ENCODE measurements at places on chromosomes 13 and 19.

- DNase-seq = no peak
Measured at GRCh38 chr13:23671897-23672296, 101.7 kb downstream of the TNFRSF19 start.

- DNase-seq = peak; percentile 42
Measured at GRCh38 chr13:98451676-98452470, 125.0 kb downstream of the STK24 start.

DNA sequence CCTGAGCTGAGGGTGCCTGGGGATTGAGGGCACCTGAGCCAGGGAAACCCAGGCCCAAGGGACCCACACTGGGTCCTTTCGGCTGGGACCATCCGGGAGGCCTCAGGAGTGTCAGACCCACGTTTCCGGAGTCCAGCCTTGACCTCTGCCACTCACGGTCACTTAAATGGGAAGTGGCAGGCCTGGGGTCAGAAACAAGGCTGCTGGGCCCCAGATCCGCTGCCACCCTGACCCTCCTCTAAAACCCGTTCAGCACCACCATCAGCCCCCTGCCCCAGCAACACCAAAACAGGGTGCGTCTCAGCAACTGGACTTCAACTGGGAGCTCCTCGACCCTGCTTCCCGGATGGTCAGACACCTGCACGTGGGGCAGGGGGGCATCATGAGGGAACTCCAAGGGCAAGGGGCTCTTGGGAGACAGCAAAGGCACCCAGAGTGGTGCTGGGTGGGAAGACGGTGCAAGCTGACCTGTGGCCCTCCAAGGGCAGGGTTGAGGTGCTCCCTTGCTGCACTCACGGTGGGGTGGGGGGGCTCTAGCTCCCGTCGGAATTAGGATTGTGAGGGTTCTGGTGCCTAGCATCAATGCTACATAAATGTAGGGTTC, 1.2 kb upstream of the PLPP2 start:
- DNase-seq = no peak

- DNase-seq = no peak
Measured at GRCh38 chr19:51119101-51119500, 5.6 kb upstream of the SIGLEC9 start.

DNA sequence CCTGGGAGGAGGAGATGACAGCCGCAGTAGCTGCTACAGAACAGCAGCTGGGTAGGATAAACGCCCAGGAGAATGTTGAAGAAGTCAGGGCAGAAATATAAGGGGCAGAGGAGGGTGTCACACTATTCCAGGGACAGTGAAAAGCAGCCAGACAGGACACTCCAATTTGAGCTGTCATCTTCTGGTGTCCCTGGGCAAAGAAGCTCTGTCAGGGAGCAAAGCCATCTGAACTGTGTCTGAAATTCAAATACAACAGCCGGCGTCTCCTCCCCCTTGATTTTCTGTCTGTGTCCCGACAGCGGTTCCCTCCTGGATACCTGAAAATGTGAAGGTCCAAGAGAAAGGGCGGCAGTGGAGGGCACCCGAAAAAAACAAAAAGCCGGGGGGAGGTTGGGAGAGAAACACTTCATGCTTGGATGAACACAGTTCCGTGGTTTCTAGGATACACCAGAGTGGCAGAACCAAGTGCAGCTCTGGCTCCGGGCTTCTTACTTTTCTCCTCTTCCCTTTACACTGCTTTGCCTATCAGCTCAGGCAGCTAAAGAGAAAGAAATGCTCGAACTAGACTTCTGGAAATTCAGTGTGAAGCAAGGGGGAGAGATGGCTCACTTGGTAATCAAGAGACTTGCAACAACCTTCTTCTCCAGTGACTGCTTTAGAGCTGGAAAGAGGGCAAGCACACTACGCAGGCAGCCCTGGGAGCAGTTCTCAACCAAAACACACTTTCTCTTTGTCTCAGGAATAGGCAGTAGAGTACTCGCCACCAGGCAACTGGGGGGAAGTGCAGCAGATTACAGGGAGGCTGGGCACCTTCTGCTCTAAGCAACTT, 465.6 kb downstream of the ITGBL1 start:
- no peak for DNase-seq

GRCh38 chr19:15540435-15540834, 32.1 kb downstream of the CYP4F22 start:
- DNase-seq = no peak

DNA sequence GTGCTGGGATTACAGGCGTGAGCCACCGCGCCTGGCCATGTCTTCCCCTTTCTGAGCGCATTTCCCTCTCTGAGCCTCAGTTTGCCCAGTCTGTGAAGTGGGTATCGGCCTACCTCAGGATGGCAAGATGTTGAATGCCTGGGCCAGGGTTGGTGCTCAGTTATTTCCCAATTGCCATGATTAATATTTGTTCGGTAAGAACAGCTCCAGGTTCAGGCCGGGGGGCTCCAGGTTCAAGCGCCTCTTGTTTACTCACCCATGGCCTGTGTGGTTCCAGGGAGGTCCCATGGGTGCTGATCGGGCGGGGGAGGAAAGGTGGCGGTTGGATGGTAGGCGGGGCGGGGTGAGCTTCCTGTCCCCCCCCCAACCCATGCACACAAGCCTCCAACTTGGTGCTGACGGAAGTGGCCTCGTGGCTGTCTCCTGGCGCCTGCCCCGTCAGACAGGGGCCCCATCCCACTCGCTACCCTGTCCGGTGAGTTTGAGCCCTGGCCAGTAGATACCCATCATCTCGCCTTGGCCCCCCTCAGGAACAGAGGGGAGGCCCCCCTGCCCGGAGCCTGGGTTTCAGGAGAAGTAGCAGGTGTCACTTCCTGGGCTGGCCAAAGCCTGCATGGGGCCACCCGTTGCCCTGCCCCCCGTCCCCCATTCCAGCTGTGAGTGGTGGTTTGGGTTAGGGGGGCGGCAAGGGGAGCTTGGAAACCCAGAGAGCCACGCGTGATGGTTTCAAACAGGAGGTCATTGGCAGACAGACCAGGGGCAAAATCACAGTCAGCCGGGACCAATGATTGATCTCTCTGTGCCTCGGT, at the start of gene FCHO1:
FCHO1 (plus strand) TSS at position 375 of the 809 bp plus-strand sequence. CDS start 3,688 bp downstream, outside the sequence.
- peak; percentile 42 for DNase-seq

DNA sequence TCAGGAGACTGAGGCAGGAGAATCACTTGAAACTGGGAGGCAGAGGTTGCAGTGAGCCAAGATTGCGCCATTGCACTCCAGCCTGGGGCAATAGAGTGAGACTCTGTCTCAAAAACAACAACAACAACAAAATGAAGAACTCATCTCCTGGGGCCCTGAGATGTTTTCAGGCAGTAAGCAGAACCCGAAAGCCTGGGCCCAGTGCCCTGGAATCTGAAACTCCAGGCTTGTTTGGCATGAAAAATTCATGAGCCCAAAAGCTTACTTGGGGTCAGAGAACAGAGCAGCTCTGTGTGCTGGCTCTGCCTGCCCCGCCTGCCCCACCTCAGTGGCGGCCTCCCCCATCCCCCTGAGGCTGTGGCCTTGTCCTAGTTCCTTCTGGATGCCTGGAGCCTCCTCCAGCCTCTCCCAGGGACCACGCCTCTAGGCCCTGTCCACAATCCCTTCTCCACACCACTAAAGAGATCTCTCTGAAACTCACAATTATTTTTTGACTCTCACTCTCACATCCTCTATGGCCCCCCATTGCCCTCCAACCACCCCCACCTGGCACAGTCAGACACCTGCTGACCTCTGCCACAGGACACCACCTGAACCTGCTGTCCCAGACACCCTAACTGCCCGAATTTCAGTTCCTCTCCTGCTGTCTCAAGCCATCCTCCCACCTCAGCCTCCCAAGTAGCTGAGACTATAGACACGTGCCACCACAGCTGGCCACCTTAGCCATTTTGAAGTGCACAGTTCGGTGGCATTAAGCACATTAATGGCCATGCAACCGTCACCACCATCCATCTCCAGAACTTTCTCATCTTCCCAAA, 6.9 kb upstream of the AP1M2 start:
- no peak for DNase-seq

DNA sequence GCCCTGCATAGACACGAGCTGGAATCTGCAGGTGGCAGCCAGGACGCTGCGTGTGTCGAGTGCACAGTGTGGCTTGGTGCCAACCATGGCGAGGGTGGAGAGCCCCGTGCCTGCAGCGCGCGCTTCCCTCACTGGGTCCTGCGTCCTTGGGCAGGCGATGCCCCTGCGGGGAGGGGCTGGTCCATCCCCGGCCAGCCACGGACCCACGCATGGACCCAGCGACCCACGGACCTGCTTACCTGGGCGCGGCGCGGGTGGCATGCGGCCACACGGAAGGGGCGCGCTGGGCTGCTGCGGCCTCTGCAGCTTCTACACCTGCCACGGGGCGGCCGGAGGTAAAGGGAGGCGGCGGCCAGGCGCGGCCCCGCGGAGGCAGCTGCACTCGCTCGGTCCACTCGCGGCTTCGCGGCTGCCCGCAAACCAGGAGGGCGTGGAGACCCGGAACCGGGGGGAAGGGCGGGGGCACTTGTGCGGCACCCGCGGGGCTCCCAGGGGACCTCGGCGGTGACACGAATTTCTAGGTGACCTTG, 569 bp upstream of the MCF2L start:
- no peak for DNase-seq

DNA sequence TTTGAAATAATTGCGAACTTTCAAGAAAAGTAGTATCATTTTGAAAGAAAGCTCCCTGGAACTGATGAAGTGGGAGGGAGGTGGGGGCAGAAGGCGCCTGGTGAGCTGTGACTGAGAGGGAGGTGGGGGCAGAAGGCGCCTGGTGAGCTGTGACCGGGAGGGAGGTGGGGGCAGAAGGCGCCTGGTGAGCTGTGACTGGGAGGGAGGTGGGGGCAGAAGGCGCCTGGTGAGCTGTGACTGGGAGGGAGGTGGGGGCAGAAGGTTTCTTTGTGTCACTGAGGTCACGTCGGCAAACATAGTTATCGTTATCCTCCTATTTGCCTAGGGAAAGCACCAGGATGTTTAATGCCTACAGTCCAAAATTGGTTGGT, 24.2 kb downstream of the C2CD4C start:
- no peak for DNase-seq

DNA sequence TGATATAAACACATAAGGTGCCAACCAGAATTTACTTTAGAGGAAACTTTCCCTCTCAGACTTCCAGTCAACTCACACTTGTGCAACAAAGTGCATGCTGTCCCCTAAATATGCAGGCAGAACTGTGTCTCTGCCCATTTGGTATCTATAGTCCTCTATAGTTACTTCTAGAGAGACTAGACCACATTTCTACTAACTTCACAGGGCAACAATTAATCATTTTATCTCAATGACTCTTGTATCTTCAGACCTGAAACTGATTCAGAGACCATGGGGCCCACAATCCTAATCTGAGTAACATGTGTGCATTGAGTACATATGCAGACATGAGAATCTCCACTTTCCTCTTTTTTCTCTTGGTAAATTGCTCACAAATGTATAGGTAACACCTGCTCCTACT, 158.1 kb downstream of the ZNF486 start:
- DNase-seq = no peak

GRCh38 chr13:21967871-21968270, 297.0 kb downstream of the FGF9 start:
- DNase-seq = no peak

DNA sequence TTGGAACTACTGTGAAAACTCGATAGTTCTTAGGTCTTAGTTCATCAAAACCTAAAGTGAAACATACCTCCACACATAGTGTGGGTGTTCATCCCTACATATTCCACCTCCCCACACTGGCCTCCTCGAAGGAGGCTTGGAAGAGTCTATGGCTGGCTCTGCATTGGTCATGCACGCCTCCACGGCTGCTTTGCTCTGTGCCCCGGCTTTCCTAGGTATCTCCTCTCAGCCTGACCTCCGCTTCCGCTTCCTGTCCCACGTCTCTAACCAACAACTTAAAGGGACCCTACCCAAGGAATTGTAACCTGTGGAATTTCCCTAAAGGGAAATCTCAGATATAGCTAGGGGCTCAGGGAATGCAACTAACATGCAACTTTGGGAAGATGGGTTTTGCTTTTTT, 79.7 kb upstream of the MBNL2 start:
- peak; percentile 12 for DNase-seq

DNA sequence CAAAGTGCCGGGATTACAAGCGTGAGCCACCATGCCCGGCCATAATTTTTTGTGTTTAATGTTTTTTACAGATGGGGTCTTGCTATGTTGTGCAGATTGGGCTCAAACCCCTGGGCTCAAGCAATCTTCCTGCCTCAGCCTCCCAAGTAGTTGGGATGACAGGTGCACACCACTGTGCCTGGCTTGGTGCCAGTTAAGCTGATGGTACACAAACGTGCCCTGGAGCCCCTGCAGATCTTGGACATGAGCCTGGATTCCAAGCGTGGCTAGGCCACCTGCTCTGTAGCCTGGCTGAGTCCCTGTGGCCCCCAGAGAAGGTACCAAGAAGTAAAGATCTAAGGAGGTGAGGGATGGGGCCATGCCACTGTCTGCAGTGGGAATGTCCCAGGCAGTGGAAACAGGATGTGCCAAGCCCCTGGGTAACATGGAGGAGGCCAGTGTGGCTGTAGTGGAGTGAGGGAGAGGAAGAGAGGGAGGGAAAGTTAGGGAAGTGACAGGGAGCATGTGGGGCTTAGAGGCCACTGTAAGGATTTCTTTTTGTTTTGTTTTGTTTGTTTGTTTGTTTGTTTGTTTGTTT, 7.0 kb downstream of the PRODH2 start:
- no peak for DNase-seq

DNA sequence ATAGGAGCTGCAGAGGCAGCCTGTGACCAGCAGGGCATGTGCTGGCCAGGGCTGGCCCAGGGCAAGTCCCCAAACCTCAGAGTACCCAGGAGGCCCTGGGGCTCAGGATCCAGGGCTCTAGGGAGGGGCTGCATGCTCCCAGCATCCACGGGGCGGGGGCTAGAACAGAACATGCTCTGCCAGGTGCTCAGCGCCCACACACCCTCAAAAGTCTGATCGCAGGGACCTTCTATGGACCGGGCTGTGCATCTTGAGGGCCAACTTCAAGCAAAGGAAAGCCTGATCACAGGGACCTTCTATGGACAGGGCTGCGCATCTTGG, 33.5 kb downstream of the ELL start:
- DNase-seq = no peak

DNA sequence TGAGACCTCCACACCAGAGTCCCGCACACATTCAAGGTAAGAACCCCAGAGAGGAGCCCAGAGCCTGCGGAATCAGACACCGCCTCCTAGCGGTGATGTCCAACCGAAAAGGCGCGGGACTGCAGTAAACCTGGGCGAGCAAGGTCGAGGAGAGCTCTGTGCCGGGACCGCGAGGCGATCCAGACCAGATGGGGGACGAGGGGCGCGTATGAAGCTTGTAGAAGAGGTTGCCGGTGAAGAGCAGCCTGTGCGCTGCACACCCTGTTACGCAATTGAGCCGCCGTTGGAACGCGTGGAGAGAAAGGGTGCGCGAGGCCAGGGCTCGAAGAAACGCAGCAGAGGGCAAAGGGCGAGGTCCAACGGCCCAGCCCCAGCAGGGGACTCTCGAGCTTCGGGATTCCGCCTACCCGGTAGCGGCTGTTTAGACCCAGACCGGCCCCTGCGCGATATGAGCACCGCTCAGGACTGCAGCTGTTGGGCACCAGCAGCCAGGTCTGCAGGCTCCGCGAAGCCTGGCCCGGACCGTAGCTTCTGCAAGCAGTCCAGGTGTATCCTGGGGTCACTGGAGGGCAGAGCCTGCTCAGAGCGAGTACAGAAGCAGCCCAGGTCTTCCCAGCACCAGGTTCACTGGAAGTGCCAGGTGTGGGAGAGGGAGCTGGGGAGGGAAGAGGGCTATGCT, 65.9 kb upstream of the ZNF599 start:
- no peak for DNase-seq

- DNase-seq = no peak
Measured at GRCh38 chr19:18233224-18233825, 7.1 kb upstream of the PDE4C start.
